ENCODE measurements at places on chromosomes 13 and 19.
A peak's percentile ranks its signal among the peaks of the same experiment; 100 is the strongest.

GRCh38 chr13:40352802-40353562 is 313.5 kb downstream of the FOXO1 start:
- DNase-seq = no peak

DNA sequence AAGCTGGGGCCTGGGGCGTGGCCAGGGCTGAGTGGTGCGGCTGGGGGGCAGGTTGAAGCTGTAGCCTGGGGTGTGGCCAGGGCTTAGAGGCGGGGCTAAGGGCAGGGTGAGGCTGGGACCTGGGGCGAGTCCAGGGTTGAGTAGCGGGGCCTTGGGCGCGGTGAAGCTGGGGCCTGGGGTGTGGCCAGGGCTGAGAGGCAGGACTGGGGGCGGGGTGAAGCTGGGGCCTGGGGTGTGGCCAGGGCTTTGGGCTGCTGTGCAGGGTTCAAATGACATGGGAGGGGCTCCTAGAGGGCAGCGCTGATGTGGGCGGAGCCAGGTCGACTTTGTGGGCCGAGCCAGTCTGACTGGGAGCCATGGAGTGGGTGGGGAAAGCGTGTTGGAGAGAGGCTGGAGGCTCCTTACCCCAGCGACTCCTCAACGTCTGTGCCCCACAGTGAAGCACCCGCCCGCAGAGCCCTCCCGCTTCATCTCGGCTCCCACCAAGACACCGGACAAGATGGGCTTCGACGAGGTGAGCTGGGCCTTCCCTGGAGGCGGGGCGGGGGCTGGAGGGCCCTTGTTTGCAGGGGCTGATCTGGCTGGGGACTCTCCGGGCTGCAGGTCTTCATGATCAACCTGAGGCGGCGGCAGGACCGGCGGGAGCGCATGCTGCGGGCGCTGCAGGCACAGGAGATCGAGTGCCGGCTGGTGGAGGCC is 21.5 kb downstream of the COLGALT1 start:
- DNase-seq = no peak

- no peak for DNase-seq
These were observed 269.3 kb downstream of the POU4F1 start for GRCh38 chr13:78334059-78334458.

DNA sequence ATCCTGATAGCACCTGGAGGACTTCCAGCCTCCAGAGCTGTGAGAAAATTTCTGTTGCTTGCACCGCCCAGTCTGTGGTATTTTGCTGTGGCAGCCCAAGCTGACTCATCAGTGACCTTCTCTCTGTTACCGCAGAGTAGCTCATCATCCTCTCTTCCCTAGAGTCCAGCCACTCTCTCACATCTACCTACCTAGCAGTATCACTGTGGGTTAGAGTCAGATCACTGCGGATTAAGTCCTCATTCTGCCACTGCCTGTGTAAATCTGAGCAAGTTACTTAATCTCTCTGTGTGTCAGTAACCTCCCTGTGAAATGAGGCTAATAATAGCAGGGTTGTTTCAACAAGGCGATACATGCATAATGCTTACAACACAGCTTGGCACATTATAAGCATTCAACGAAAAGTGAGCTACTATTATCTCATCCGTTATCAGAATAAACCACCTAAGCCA is 40.3 kb upstream of the USPL1 start:
- no peak for DNase-seq

GRCh38 chr19:4678881-4679790 is 9.0 kb upstream of the MYDGF start:
- DNase-seq = no peak

DNA sequence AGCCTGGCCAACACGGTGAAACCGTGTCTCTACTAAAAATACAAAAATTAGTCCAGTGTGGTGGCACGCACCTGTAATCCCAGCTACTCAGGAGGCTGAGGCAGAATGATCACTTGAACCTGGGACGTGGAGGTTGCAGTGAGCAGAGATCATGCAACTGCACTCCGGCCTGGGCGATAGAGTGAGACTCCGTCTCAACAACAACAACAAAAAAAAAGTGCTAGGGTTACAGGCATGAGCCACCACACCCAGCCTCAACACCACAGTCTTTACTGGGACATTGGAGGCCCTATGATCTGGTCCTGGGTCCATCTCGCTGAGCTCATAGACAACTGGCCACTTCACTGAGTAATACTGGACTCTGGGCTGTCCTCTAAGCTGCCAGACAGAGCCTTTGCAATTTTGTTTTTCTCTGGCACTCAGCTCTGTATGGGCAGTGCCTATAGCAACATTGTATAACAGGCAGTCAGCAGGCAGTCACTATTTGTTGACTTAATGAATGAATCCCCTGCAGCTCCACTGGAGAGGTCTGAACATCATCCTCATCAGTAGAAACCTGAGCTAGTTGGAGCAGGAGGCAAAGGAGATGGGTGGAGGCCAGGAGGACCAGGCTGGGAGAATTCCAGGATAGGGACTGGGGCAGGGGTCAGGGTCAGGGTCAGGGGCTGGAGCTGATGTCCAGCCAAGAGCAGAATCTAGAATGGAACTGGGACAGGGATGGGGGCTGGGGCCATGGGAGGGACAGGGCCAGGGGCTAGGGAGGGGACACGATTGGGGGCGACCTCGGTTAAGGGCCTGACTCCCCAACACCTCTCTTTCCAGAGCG is 8.1 kb downstream of the BLOC1S3 start:
- no peak for DNase-seq

DNA sequence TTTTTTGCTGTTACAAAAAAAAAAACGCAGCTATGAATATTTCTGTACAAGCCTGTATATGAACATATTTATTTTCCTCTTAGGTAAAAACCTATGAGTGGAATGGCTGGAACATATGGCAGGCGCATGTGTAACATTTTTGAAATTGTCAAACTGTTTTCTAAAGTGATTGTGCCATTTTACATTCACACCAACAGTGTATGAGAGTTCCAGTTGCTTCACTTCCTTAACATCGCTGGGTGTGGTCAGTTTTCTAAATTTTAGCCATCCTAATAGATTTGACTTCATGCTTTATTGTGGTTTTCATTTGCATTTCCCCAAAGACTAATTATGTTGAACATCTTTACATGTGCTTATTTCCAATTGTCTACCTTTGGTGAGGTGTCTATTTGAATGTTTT is 306.8 kb downstream of the KCNRG start:
- no peak for DNase-seq

- no peak for DNase-seq
These were observed 69.3 kb downstream of the NHLRC3 start for GRCh38 chr13:39107561-39107960.

GRCh38 chr13:66617786-66618185 is 612.4 kb downstream of the PCDH9 start:
- no peak for DNase-seq

GRCh38 chr13:107034236-107034872 is 466.4 kb upstream of the ARGLU1 start:
- DNase-seq = no peak

DNA sequence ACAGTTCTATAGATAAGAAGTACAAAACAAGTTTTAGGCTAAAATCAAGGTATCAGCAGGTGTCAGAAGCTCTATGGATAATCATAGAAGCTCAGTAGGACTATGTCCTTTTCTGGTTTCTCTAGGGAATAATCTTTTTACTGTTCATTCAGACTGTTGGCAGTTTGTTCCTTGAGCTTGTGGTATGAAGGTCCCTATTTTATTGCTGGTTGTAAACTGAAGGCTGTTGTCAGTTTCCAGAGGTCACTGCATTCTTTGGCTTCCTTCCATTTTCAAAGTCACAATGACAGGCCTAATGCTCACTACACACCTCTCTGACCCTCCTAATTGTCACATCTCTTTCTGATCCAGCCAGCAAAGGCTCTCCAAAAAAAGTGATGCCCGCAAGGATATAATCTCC is 337.9 kb upstream of the EDNRB start:
- DNase-seq = no peak

DNA sequence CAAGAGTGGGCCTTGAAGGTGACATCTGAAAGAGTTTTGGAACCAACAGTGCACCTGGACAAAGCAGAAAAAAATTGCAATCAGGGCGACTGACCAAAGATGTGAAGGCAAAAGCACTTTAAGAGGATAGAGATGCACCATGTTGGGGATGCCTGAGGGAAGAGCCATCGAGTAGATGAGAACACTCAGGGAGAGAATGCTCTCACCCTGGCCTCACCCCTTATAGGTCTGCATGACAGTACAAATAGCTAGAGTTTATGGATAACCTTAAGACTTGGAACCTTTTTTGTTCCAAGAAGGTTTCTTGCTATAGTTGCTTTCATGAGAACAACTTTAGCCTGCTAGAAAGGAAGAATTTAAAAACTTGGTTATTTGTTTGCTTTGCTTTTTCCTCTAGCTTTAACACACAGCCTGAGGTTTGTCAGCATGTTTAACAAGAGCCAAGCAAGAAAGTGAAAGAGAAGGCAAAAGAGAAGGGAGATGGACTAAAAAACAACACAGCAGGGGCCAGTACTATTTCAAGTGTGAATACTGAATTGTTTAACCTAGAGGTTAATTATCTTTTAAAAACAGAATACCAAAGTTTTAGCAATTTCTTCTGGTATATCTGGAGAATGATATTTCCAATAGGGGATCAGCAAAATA is 418.9 kb downstream of the DIAPH3 start:
- DNase-seq = no peak

GRCh38 chr13:27810461-27810860 is 18.2 kb downstream of the GSX1 start:
- DNase-seq = no peak

- no peak for DNase-seq
These were observed 5.3 kb downstream of the FGF21 start for GRCh38 chr19:48760504-48761205.

- DNase-seq = peak; percentile 77
These were observed 4.6 kb downstream of the CADM4 start for GRCh38 chr19:43634872-43635560.

GRCh38 chr19:46428239-46429135 is at the start of gene PNMA8C:
Gene PNMA8C (minus strand): TSS chr19:46428936. CDS start chr19:46428359, 577 bp downstream.
- peak; percentile 86 for DNase-seq

GRCh38 chr19:6066661-6067646 is 43.3 kb downstream of the RFX2 start:
- DNase-seq = peak; percentile 63

- peak; percentile 47 for DNase-seq
These were observed 6.4 kb upstream of the DMWD start for GRCh38 chr19:45798995-45799517.

- DNase-seq = no peak
These were observed 43.3 kb downstream of the SPATA13 start for GRCh38 chr13:24203811-24204210.

- no peak for DNase-seq
These were observed 9.5 kb upstream of the SWSAP1 start for GRCh38 chr19:11364935-11365334.

DNA sequence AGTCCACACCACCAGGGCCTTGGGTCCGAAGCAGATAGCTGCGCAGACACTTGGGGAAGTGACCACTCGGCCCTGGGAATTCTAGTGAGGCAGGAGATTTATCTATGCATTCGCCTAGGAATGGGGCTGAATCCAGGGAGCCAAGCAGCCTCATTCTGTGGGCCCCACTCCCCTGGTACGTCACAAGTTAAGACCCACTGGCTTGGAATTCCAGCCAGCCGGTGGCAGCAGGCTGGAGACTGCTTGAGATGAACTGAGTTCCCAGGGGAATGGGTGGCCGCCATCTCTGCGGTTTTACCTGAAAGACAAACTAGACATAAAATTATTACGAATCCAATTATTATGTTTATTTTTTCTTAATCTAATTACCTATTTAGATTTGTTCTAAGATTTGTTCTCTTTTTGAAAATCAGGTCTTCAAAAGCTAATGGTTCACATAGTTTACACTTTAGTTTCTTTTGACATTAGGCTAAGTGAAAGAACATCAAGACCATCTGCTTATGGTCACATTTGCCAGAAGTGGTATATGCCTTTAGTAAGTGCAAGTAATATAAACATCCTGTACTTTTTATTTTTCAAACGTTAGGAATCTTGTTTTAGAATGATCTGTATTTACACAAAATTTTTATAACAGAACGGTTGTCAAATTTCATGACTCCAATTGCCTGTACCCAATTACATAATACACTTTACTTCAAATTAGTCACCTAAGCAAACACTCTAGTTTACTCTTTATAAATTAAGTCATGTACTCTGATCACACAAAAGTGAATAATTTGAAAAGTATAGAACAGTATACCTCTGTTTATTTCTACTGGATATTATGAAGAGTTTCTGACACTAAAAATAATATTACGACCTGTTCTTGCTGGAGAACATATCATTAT is 74.4 kb downstream of the SLITRK6 start:
- DNase-seq = no peak

GRCh38 chr19:16429066-16429758 is 42.6 kb downstream of the EPS15L1 start:
- DNase-seq = peak; percentile 32

- no peak for DNase-seq
These were observed 2.8 kb downstream of the SEMA6B start for GRCh38 chr19:4556597-4557127.

GRCh38 chr19:32063601-32064000 is 281.8 kb upstream of the ZNF507 start:
- DNase-seq = no peak

DNA sequence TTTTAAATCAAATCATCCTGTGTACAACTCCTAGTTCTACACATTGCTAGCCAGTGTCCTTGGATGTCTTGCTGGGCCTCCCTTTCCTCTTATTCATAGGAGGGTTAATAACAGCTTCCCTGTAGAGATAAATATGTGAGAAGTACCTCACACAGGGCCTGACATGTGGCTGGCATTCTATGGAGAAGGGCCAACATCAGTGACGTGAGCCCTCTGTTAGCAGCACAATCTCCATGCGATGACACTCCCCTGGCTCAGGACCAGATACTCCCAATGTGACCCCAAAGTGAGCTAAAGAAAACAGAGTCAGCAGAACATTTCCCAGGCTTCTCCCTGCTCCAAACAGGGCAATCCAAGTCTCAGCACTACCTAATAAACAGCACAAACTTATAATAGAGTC is 818.4 kb downstream of the DIAPH3 start:
- no peak for DNase-seq

GRCh38 chr13:28479005-28479404 is 15.9 kb downstream of the FLT1 start:
- no peak for DNase-seq

GRCh38 chr13:112060899-112061366 is 6.0 kb upstream of the SOX1 start:
- no peak for DNase-seq
